ENCODE measurements at places on chromosomes 6 and 20.

DNA sequence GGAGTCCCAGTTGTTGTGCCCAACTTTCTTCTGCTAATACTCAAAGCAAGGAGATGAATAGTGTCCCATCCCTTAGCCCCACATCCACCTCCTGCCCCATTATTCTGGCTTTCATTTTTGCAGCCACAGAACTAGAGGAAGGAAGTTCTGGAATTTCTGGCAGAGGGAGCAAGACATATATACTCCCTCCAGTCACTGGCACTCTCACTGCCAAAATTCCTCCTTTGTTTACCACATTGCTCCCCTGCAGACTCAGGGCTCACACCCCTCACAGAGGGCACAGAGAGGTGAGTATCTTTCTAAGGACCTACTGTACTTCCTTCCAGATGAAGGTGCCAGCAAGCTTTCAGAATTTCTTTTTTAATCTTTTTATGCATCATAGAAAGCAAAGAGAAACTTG, 168.0 kb upstream of the ID4 start:
- DNase-seq, result peak; percentile 86

DNA sequence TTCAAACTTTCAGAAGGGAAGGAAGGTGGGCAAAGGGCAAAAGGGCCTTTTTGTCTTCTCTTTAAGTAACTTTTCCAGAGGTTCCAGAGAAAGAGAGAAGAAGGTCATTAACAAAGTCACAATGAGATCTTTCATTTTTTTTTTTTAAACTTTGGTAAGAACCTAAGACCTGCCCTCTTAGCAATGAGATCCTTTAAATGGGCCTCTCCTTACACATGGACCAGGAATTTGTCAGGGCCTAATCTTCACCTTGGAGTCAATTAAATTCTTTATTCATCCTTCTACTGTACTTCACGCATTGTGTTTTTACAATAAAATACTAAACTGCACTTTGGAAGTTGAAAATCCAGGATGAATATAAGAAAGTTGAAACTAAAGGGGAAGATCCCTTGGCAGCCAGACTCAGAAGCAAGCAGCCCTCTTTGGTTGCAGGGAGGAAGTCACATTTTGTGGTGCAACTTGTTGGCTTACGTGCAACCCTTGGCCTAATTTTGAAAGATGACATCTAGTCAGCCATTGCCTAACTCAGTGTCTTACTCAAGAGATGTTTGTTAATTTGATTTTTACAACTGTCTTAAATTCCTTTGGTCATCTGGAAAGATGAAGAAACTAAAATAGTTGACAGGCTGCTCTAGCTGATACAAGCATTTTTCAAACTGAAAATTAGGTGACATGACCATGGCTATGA, 11.9 kb upstream of the TMEM170B start:
- DNase-seq, result peak; percentile 30

- peak; percentile 72 for DNase-seq
Observed at GRCh38 chr20:330233-331149, 5.1 kb downstream of the SOX12 start.

GRCh38 chr6:157981132-157981394, 600 bp upstream of the SYNJ2 start:
- DNase-seq, result no peak

- no peak for DNase-seq
Observed at GRCh38 chr20:16191496-16191895, 381.8 kb downstream of the KIF16B start.

GRCh38 chr6:95837890-95838289, 177.9 kb upstream of the FUT9 start:
- DNase-seq, result no peak

DNA sequence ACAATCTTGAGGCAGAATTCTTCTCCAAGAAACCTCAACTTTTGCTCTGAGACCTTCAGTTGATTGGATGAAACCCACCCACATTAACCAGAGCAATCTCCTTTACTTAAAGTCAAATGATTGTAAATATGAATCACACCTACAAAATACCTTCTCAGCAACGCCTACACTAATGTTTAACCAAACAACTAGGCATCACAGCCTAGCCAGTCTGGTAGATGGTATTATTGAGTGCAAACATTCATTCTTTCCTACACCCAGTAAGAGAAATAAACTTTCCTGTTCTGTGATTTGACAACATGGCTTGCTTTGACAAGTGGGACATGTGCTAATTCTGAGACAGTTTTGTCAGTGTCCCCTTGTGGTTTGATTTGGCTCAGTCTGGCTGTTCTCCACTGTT, 252.2 kb downstream of the HACE1 start:
- no peak for DNase-seq

DNA sequence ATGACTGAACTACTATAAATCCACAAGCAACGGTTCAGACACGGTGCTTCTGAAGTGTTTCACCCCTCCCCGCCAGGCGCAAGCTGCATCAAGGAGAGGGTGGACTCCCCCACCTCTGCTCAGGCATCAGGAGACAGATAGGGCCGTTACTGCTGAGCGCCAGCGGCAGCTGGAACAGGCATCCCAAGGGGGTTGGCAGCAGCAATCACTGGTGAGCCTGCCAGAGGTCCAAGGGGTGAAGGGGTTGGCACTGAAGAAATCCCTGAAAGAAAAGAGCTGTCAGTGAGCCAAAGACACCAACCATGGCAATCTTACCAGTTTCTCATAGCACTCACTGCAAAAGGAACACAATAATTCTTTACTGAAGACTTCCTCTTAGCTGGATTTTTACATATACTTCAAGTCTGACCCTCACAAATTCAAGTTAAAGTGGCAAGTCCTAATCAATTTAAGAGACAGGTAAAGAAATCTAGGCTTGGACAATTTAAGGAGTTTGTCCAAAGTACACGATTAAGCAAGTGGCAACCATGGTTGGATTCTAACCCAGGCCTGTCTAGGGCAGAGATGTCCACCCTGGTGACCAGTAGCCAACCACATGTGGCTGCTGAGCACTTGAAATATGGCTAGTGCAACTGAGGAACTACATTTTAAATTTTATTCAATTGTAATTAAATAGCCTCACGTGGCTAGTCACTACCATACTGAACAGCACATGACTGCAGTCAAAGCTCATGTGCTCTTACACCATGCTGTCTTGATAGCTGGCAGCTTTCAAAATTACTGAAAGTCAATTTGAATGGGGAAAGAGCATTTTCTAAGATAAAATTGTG, 21.7 kb upstream of the TBC1D20 start:
- no peak for DNase-seq

DNA sequence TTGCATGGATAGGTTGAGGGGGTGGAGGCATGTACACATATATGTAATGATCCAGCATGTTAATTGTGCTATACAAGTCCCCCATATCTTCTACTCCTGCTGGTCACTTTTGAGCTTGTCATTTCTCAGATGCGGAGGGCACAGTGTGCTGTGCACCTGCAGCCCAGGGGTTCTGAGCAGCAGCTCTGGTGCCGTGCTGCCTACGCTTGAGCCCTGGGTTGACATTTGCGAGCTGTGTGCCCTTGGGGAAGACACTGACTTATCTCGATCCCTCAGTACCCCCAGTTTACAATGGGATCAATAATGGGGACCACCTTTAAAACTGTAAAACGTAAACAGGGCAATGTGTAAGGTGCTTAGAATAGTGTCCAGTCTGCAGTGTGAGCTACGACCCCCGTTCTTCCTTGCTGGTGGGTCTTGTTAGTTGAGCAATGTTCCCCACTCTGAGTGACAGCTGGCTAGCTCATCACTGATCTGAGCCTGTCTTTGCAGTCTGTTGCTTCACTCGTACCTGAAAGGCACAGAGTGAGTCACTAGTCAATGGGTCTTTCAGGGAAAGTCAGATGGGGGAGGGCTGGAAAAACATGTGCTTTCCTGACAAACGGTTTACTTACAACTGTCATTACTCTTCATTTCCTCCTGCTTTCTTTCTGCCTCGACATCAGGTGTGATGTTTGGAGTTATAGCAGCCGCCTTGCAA, 91.7 kb downstream of the SLC2A10 start:
- no peak for DNase-seq

DNA sequence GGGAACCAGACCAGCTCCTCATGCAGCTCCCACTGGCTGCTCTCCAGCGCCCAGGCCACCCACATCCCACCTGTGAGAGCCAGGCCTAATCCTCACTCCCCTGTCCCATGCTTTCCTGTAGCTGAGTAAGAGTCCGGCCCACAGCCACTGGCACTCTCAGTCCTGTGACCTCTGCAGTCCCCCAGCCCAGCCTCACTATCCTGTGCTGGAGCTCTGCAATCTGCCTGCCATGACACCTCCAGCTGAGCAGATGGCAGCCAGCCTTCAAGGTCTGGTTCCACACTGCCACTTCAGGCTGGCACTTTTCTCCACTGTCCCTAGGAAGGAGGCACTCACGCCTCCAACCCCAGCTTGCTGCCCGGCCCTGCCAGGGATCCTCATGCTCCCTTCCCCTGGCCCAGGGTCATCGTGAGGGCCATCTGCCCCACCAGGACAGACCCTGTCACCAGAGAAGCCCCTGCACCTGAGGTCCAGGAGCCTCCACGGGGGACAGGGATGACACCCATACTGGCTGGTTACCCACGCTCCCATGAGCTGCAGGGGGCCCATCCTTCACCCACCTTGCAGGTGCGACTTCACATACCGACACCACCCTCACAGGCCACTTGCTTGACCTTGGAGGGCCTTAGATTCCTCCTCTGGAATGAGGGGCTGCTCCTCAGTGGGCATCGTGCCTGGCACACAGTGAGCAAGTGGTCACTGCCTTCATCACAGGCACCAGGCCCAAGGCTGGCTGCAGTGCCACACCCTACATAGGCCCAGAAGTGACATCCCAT, 100.1 kb downstream of the ASXL1 start:
- DNase-seq, result no peak

DNA sequence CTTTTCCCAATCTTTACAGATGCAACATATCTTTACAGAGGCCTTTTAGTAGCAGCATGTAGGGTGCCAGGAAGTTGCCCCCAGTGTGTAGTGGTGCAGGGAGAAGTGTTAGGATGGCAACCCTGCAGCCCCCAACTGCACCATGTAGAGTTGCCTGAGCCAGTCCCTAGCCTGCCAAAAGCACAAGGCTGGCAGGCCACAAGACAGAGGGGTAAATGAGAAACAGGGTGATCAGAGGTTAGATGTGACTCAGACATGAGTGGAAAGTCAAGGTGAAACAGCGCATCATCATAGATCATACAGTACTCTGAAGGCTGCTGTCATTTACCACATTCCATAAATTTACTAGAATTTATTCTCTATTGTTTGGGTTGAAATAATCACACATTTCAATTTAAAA, 467.5 kb downstream of the PRKN start:
- DNase-seq, result no peak

- no peak for DNase-seq
Observed at GRCh38 chr6:118697554-118697953, 46.2 kb upstream of the CEP85L start.

DNA sequence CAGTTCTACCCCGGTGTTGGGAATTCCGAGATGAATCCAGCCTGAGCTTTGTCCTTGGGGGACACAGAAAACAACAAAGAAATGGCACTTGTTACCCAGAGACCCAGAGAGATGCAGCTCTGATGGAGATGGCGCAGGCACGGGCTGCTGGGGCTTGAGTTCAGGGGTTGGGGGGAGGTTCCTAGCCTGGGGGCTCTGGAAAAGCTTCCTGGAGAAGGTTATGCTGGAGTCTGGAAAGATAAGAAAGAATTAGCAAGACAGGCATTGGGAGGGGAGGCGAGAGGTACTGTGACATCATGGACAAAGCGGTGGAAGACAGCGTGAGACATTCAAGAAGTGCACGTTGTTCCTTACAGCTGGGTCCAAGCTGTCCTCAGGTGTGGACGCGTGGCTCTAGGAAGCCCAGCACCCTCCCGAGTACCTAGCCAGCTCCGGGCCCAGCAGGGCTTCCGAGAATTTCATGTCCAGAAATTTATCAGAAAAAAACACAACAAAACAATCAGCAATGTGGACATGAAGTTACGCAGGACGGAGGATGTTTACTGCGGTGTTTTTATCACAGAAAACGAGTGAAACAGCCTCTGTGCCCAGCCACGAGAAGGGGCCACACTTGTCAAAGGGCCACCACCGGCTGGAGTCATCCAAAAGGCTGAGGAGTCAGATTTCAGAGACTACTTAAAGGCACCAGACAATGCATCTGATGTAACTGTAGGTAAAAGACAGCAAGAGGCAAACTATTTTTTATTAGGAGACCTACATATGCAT, 39.5 kb downstream of the C20orf203 start:
- peak; percentile 32 for DNase-seq

GRCh38 chr20:47861116-47861515, 75.8 kb upstream of the SULF2 start:
- DNase-seq, result no peak

- no peak for DNase-seq
Observed at GRCh38 chr20:44973053-44973452, 6.7 kb downstream of the STK4 start.

DNA sequence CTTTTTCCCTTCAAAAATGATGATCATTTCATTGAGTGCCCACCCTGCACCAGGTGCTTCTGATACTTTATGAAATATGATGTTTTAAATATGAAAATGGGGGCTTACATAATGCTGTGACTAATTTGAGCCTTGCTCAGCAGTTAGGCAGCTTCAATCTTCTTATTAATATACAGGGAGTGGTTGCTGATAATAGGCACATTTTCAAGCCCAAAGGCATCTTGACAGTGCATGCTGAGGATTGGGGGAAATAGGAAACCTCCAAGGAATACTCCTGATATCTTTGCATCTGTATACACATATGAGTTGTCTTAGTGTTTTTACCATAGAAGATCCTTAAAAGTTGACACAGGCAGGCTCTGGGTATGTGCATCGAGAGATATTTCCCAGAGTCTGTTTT, 262.3 kb upstream of the SASH1 start:
- no peak for DNase-seq

DNA sequence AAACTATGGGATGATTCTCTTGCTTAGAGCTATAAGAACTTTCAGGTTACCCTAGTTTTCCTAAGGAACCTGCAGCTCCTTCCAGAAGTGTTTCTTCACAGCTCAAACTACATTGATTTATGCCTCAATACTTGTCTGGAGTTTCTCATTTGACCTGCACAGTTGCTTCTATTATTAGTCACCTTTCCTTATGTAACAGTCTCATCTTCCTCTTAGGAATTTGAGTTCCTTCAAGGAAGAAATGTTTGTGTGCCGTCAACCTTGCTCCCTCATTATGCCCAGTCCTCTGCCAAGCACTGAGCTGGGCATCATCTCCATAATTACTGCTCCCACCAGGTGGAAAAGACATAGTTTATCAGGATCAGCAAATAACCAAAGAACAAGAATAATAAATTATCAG, 466.4 kb downstream of the PKHD1 start:
- DNase-seq, result no peak

DNA sequence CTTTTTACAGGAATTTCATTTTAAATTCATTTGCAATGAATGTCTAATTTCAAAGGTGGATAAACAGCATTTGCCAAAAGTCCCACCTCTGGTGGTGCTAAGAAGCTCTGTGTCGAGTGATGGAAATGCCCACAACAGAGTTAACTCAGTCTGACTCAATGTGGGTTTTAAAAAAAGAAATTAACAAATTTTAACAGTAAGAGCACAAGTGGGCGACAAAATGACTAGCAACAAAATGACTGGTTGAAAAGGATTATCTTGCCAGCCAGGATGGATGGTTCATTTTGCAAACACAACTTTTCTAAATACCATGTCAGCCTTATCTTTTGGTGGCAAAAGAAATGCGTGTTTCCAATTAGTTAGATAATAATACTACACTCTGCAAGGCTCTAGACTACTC, 14.3 kb upstream of the TAGAP start:
- no peak for DNase-seq

- DNase-seq, result no peak
Observed at GRCh38 chr6:41551086-41551700, 5.0 kb downstream of the FOXP4 start.

- DNase-seq, result no peak
Observed at GRCh38 chr6:44068607-44069296, 58.5 kb downstream of the MRPL14 start.
